ENCODE measurements at places on chromosomes 16 and 17.
A peak's percentile ranks its signal among the peaks of the same experiment; 100 is the strongest.

DNA sequence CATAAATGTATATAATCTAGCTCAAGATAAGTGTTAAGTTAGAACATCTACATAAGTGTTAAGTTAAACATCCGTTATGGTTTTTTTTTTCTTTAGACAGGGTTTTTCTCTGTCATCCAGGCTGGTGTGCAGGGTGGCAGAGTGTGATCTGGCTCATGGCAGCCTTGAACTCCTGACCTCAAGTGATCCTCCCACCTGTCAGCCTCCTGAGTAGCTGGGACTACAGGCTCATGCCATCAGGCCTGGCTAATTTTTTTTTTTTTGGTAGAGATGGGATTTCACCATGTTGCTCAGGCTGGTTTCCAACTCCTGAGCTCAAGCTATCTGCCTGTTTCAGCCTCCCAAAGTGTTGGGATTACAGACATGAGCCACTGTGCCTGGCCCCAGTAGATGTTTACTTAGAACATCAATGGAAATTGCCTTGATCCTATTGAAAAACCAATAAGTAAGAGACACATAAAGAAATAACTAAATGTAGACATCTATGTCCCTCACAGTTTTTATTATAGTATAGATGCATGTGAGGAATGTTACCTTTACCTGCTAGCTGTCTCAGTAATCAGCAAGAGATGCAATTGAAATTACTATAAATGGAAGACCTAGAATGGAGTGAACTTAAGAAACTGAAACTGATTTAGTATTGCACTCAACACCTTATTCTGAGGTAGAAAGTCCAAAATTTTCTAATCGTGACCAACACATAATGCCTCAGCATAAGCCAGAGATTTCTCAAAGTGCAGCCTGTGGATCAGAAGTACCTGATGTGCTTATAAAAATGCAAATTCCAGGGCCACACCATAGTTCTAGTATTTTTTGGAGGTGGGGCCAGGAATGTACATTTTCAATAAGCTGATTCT lies 5.5 kb upstream of the FAM20A start:
- DNase-seq, result no peak

DNA sequence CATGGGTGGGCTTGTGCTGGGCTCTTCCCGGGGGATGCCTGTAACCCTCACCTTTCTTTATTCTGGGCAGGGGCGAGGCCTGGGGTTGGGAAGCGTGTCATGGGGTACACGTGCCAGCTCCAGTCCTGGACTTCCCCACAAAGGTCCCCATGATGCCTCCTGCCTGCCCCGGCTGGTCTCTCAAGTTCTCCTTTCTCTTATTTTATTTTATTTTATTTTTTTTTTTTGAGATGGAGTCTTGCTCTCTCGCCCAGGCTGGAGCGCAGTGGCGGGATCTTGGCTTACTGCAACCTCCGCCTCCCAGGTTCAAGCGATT lies 8.6 kb downstream of the ATP2A3 start:
- DNase-seq, result no peak

DNA sequence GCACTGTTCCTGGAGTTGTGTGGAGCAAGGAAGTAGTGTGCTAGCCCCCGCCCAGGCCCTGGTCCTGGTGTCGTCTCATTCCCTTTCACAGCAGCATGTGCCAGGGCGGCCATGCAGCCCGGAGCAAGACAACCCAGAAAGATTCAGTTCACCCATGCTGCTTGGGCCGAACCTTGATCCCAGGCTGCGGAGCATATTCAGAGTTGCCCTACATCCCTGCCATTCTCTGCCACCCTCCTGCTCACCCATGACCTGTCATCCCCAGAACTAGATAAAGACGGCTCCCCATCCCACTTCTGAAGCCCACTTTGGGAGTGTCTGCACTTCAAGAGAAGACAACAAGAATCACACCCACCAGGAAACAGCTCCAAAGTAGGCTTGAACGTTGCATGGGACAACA lies 2452.5 kb downstream of the TP53TG3F start:
- no peak for DNase-seq

DNA sequence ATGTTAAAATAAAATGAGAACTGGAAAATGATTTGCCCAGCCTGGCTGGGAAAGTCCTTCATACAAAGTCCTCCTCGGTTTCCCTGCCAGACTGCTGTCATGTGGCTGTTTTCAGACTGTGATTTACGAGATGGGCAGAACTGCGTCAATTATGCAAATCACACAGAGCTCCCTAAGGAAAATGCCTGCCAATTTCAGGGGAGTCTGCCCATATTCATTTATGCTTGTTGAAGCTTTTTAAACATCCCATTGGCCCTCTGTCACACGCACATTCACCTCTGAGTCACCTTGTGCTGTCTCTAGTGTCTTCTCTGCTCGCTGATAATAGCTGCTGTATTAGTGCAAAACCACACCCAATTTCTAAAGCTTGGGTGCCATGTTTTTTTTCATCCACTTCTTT lies 81.7 kb upstream of the FAM20A start:
- no peak for DNase-seq

DNA sequence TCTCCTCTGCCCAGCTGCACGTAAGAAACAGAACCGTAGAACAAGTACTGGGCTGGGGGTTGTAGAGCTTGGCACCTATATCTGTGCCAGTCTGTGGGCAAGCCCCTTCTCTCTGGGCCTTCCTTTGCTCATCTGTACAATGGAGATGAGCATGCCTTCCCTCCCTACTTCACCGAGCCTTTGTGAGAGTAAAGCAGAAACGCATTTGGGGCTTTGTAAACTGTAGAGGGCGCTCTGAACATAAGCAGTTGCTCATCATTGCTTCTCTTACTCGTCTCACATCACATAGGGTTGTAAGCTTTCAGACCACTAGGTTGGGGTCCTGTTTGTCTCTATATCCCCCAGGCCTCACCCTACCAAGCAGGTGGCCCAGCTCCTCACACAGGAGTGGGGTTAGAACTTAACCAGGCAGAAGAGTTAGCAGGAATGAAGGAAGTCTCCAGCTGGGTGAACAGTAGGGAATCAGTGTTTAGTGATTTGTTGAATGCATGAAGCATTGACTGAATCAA lies 15.1 kb downstream of the SAMD14 start:
- DNase-seq, result peak; percentile 60
